ENCODE measurements at places on chromosomes 16 and 17. TPM values are rescaled to one million over a fixed set of nuclear protein-coding genes. Genes with fewer than 3 reads are reported as not detected.

SYNGR3 gene
- 1.9 TPM for total RNA-seq

TEX14 gene
- total RNA-seq = not detected

TP53TG3B gene
- not detected for total RNA-seq

MEOX1 gene
- total RNA-seq = 0.83 TPM

KCNH6 gene
- 0.28 TPM for total RNA-seq

PRR35 gene
- total RNA-seq = not detected

ZNF598 gene
- total RNA-seq = 4.4 TPM

SLC9A5 gene
- 1.8 TPM for total RNA-seq

SCN4A gene
- not detected for total RNA-seq

MED13 gene
- total RNA-seq = 51.1 TPM

KRT28 gene
- not detected for total RNA-seq

AGRP gene
- total RNA-seq = not detected

NT5M gene
- total RNA-seq = 0.28 TPM

PYDC1 gene
- not detected for total RNA-seq

WSCD1 gene
- not detected for total RNA-seq

SLFN14 gene
- total RNA-seq = not detected

HOXB8 gene
- 0.56 TPM for total RNA-seq

CHST6 gene
- total RNA-seq = under 0.01 TPM

KRTAP16-1 gene
- total RNA-seq = not detected

AMZ2 gene
- total RNA-seq = 90.2 TPM

KRTAP9-8 gene
- total RNA-seq = not detected

KIF19 gene
- not detected for total RNA-seq

RAB26 gene
- total RNA-seq = 1.1 TPM

PRSS8 gene
- total RNA-seq = not detected

MYH2 gene
- total RNA-seq = not detected

KRT33B gene
- total RNA-seq = 0.18 TPM

C16orf95 gene
- 1.9 TPM for total RNA-seq

RAP1GAP2 gene
- 5.7 TPM for total RNA-seq

TTLL6 gene
- not detected for total RNA-seq

Data from IMR-90 (cell line).